ENCODE measurements at places on chromosomes 3 and 15.

DNA sequence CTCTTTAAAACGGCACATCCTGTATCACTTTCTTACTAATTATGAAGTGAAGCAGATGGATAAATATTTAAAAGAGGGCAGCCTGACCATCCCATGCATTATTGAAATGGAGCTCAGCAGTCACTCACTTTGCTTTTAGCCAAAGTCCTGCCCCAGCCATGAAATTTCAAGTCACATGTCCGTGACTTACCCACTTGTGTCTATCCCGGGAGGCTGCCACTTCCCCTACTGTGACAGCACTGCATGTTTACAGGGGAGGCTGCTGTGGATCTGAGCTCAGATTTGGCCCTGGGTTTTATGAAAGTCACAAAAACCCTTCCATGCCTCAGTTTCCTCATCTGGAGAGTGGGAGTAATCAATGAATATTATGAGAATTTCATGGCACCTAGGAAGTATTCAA is 17.9 kb upstream of the LRRK1 start:
- H3K4me1 ChIP-seq = peaks cover 10% of the 10 kb centered on the region
- DNase-seq = no peak
- no peak overlapping the region for H3K4me3 ChIP-seq

GRCh38 chr15:36996538-36997181 is 103.7 kb downstream of the MEIS2 start:
- no peaks in the 10 kb centered on the region for H3K4me1 ChIP-seq
- no peaks in the 10 kb centered on the region for H3K27me3 ChIP-seq
- no peak overlapping the region for H3K27ac ChIP-seq
- DNase-seq = no peak
- no peak overlapping the region for H3K4me3 ChIP-seq

- peaks cover 5% of the 10 kb centered on the region for H3K27me3 ChIP-seq
- no peak overlapping the region for H3K27ac ChIP-seq
- no peaks in the 10 kb centered on the region for H3K36me3 ChIP-seq
- peaks cover 4% of the 10 kb centered on the region for H3K4me1 ChIP-seq
- H3K4me3 ChIP-seq = peak overlapping the region; percentile 47
These were observed 452 bp downstream of the TMEM158 start for GRCh38 chr3:45225465-45226205.

GRCh38 chr15:68503791-68504680 is 72.1 kb upstream of the ITGA11 start:
- no peak overlapping the region for H3K4me3 ChIP-seq
- DNase-seq = peak; percentile 33
- H3K27ac ChIP-seq = no peak overlapping the region
- H3K27me3 ChIP-seq = no peaks in the 10 kb centered on the region
- H3K36me3 ChIP-seq = no peaks in the 10 kb centered on the region
- peaks cover 4% of the 10 kb centered on the region for H3K4me1 ChIP-seq

DNA sequence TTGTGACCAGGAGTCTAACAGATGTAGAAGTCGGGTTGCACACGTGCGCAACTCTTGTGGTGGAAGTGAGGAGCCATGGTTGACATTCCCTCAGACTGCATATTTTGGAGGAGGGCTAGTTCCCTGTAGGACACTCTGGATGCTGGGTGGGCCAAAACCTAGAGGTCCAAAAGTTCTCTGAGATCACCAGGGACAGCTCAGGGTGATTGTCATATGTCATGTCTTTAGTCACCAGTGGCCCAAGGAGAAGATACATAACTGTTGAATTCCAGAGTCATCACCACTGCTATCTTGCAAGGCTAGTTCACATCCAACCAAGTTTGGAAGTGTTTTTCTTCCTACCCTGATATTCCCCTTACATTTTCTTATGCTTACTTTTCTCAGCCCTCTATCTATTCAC is 95.2 kb upstream of the C3orf80 start:
- no peaks in the 10 kb centered on the region for H3K4me1 ChIP-seq
- DNase-seq = no peak
- H3K27ac ChIP-seq = no peak overlapping the region

DNA sequence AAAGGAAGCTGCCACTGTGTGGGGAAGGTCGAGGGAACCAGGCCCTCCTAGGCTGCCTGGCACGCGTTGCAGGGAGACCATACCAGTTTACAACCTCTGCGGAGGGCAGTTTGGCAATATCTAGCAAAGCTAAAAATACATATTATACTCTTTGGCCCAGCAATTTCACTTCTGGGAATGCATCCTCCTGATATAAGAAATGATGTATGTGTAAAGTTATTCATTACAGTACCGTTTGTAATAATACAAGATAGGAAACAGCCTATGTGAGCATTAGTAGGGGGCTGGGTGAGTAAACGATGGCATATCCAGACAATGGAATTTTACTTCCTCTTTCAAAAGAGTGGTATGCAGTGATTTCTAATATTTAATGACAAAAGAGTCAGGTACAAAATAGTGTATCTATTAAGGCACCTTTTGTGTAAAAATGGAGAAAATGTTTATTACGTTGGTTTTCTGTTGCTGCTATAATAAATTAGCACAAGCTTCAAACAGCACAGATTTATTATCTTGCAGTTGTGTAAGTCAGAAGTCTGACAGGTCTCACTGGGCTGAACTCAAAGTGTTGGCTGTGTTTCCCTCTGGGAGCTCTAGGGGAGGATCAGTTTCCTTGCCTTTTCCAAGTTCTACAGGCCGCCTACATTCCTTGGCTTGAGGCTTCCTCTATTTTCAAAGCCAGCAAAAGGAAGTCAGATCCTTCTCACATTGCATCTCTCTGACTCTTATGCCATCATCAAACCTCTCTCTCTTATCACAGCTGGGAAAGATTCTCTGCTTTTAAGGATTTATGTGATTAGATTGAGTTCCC is 9.0 kb downstream of the APOD start:
- H3K27me3 ChIP-seq = no peaks in the 10 kb centered on the region
- DNase-seq = no peak
- no peak overlapping the region for H3K4me3 ChIP-seq

GRCh38 chr15:61227269-61227949 is 1.7 kb downstream of the RORA start:
- no peak overlapping the region for H3K27ac ChIP-seq
- H3K27me3 ChIP-seq = no peaks in the 10 kb centered on the region
- no peak for DNase-seq
- H3K4me1 ChIP-seq = peaks cover 14% of the 10 kb centered on the region
- no peaks in the 10 kb centered on the region for H3K36me3 ChIP-seq
- H3K4me3 ChIP-seq = peak overlapping the region; percentile 75

GRCh38 chr3:23270423-23270822 is 67.3 kb downstream of the UBE2E2 start:
- no peaks in the 10 kb centered on the region for H3K4me1 ChIP-seq
- DNase-seq = no peak
- H3K27ac ChIP-seq = no peak overlapping the region

DNA sequence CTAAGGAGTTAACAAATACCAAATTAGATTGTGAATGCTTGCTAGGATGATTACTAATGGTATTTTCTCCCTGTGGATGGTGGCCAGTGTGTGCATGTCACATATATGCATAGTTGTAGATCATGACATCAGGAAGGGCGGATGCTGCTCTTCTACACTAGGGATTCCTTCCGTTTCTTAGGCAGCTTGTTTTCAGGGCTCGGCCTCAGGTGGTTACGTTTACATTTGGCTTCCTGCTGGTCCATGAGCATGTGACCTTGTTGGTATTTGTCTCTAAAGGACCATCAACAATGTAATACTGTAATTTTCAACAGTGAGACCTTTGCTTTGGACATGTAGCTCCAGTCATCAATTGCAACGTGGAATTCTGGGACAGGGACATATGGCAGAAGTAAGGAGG is 221.4 kb downstream of the NR1D2 start:
- DNase-seq = no peak
- no peaks in the 10 kb centered on the region for H3K36me3 ChIP-seq

DNA sequence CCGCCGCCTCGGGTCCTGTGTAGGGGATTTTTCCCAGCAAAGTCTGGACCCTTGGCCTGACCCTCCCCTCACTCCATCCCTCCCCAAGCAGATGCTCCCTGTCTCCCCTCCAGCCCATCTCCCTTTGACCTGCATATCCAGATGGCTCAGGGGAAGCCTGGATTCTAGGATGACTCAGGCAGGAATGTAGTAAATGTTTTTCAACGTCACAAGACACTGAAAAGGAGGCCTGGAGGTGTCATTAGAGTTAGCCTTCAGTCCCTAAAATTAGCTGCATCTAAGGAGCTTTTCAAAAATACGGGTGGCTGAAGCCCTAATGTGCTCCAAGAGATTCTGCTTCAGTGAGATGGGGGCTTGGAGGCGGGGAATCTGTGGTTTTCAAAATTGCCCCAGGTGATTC is 7.2 kb downstream of the ACAN start:
- DNase-seq = no peak
- H3K27ac ChIP-seq = no peak overlapping the region
- no peaks in the 10 kb centered on the region for H3K4me1 ChIP-seq
- H3K4me3 ChIP-seq = no peak overlapping the region
- H3K36me3 ChIP-seq = no peaks in the 10 kb centered on the region
- no peaks in the 10 kb centered on the region for H3K27me3 ChIP-seq

GRCh38 chr15:92877416-92877815 is 22.7 kb upstream of the CHD2 start:
- peaks cover 15% of the 10 kb centered on the region for H3K4me1 ChIP-seq
- H3K27ac ChIP-seq = no peak overlapping the region
- no peak for DNase-seq
- H3K4me3 ChIP-seq = no peak overlapping the region
- H3K27me3 ChIP-seq = no peaks in the 10 kb centered on the region
- no peaks in the 10 kb centered on the region for H3K36me3 ChIP-seq

GRCh38 chr3:13141991-13142412 is 68.8 kb upstream of the IQSEC1 start:
- peak; percentile 83 for DNase-seq
- no peaks in the 10 kb centered on the region for H3K27me3 ChIP-seq
- no peak overlapping the region for H3K27ac ChIP-seq
- no peak overlapping the region for H3K4me3 ChIP-seq
- no peaks in the 10 kb centered on the region for H3K36me3 ChIP-seq

DNA sequence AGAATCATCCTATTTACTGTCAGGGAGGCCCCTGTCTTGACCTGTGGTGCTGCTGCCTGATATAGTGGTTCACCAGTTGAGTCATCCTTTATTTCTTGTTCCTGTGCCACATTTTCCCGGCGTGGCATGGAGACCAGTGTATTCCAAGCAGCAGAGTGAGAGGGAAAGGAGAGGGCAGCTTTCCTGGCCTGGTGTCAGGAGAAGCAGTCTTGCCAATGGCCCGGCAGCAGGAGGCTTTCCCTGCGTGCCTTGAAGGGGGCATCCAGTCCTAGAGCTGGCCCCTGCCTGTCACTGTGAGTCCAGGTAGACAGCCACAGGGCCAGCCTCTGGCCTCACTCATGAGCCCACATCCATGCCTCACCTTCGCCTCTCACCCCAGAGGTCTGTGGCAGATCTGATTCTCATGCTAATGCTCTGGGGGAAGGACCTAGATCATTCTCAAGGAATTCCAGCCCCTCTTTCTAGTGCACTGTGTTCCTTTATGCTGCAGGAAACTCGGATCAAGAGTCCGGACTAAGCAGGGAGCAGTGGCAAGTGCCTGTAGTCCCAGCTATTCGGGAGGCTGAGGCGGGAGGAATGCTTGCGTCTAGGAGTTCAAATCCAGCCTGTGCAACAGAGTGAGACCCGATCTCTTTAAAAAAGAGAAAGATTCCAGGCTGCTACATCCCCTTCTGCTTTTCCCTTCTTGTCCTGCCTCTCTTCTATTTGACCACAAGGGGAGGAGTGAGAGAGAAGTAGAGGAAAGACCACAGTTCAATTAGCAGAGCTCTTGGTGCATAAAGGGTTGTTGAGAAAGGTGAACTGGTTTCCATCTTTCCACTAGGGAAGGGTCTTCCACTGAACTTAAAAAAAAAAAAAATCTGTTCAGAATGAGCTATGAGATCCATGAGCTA is 66.8 kb upstream of the HACD2 start:
- H3K36me3 ChIP-seq = 0 out of 2 replicates have a peak, but pooled peaks cover under 1% of the 10 kb centered on the region
- no peak overlapping the region for H3K4me3 ChIP-seq
- no peak overlapping the region for H3K27ac ChIP-seq
- no peak for DNase-seq

GRCh38 chr15:77412972-77413698 is 6.8 kb downstream of the PEAK1 start:
- no peaks in the 10 kb centered on the region for H3K27me3 ChIP-seq
- no peak for DNase-seq
- peaks cover 10% of the 10 kb centered on the region for H3K4me1 ChIP-seq
- H3K36me3 ChIP-seq = no peaks in the 10 kb centered on the region

DNA sequence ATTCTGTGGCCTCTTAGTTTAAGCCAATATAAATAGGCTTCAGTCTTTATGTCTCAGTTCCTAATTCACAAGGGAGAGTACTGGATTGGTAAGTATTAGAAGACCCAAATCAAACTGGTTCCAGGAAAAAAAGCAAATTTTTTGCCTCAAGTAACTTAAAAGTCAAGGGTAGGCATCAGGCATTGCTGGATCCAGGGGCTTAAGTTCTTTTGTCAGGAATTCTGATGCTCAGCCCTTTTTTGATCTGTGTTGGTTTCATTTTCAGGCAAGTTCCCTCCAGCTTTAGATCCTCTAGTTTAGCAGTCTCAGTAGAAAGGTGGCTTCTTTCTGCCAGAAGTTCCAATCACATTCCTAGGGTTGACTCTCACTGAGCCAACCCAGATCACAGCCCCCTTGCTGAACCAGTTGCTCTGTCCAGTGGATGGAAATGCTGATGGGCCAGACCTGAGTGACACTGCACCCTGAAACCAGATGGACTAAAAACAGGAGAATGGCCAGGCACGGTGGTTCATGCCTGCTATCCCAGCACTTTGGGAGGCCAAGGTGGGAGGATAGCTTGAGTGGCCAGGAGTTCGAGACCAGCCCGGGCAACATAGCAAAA is 253.5 kb downstream of the SHQ1 start:
- H3K27me3 ChIP-seq = no peaks in the 10 kb centered on the region
- no peak overlapping the region for H3K27ac ChIP-seq
- H3K36me3 ChIP-seq = no peaks in the 10 kb centered on the region
- no peak for DNase-seq

- no peak overlapping the region for H3K27ac ChIP-seq
- DNase-seq = no peak
- H3K4me1 ChIP-seq = no peaks in the 10 kb centered on the region
These were observed 50.6 kb upstream of the PLXNA1 start for GRCh38 chr3:126932188-126932931.

DNA sequence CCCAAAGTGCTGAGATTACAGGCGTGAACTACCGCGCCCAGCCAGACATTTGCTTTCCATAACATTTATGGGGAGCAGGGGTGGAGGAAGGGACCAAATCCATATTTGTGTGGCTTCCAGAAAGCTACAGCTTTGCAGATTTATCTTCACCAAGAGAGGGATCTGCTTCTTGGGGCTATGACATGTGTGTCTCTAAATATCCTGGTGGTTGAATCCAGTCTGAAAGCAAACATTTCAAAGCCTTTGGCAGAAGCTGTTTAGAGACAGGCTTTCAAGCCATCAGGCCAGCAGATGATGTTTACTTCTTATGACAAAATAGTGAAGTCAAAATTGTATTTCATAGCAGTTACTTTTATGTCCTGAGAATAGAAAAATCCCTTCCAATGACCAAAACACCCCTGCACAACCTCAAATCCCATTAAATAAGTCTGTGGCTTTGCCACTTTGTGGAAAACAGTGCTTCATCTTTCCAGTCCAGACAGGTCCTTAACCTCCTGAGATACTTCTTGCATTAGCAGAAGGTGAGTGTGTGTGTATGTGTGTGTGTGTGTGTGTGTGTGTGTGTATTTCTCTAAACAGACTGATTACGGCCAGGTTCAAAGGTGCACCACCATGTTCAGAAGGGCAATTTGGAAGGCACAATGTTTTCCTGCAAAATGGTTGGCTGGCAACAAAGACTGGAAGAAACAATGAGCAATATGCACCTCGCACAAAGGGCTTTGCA is 191.4 kb upstream of the LRIG1 start:
- no peak for DNase-seq
- H3K27ac ChIP-seq = no peak overlapping the region
- no peaks in the 10 kb centered on the region for H3K36me3 ChIP-seq

- no peak for DNase-seq
- no peak overlapping the region for H3K4me3 ChIP-seq
- H3K36me3 ChIP-seq = no peaks in the 10 kb centered on the region
- H3K27me3 ChIP-seq = no peaks in the 10 kb centered on the region
These were observed 368.9 kb downstream of the CLSTN2 start for GRCh38 chr3:140303875-140304274.
